ENCODE measurements at places on chromosomes 4 and X. TPM values are rescaled to one million over a fixed set of nuclear protein-coding genes. Genes with fewer than 3 reads are reported as not detected.

LARP7 gene
- total RNA-seq: 47.6 TPM

ASB12 gene
- total RNA-seq: not detected

PWWP3B gene
- not detected for total RNA-seq

FANCB gene
- total RNA-seq: 18.9 TPM

PNMA3 gene
- 0.90 TPM for total RNA-seq

PAK3 gene
- 0.30 TPM for total RNA-seq

TNIP3 gene
- 18.9 TPM for total RNA-seq

AWAT2 gene
- total RNA-seq: not detected

DNA sequence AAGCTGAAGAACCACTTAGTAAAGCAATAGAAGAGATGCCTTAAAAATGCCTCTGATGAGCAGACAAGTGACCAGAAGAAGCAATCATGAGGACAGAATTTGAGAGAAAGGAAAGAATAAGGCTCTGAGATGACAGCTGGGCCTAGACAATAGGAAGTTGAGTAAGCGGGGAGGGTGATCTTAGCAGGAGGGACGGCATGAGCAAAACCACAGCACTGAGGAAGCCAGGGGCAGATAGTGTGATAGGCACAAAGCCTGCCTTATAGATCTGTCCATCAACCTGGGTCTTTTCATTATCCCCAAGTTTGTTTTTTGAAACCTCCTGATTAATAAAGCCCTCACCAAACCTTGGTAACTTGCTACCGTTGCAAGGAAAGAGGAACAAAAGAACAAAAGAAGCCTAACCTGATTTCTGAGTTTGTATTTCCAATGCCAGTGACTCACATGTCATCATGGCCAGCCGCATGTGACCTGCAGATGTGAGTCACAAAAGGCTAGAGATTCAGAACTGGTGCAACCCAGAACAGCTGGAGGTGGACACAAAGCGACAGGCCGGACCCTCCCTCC lies 55.7 kb upstream of the PPARGC1A start:
- DNase-seq: no peak

DNA sequence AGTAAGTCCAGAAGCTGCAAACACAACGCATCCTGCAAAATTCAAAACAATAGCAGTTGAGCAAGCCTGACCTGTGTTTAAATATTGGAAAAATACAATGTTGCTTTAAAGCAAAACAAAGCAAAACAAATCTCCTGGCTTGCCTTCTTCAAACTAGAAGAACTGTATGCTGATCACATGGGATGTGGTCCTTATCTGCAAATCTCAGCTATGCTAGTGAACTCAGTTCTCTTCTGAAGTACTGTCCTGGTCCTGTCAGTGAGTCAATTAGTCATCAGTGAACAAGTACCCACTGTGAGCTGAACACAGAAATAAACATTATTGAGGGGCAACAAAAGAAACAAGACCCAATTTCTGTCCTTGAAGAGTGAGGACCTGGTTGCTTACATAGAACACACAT lies 522.5 kb downstream of the SMARCA1 start:
- DNase-seq: no peak

GRCh38 chr4:164989471-164989870 lies 12.0 kb upstream of the TRIM61 start:
- no peak for DNase-seq

DNA sequence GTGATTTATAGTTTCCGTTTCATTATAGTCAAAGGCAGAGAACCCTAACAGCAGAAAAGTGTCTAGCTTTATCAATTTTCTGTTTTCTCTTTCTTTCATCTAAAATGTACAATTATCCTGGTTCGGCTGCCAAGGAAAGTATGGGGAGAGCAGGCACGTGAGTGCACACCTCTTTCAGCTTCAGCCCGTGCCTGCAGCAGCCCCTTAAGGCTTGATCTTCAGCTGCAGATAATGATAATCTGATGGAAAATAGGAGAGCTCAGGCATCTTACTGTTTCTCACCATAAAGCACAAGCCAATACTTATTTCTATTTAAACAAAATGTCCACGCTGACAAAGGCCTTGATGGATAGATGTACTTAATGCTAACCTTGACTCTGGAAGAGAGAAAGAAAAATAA lies 334.4 kb downstream of the UNC5C start:
- DNase-seq: no peak

GRCh38 chr4:19151684-19152083 lies 1100.0 kb upstream of the SLIT2 start:
- no peak for DNase-seq

DNA sequence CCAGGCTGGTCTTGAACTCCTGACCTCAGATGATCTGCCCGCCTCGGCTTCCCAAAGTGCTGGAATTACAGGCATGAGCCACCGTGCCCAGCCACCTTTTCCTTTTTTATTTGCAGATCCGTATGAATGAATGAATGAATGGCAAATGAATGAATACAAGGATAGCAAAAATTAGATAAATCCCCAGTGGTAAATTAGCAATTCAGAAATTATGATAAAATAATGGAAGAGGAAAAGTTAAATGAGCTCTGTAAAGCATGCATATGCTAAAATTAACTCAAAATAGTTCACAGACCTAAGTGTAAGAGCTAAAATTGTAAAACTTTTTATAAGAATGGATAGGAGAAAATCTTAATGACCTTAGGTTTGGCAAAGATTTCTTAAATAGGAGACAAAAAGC lies 49.8 kb downstream of the SH3KBP1 start:
- DNase-seq: no peak

DNA sequence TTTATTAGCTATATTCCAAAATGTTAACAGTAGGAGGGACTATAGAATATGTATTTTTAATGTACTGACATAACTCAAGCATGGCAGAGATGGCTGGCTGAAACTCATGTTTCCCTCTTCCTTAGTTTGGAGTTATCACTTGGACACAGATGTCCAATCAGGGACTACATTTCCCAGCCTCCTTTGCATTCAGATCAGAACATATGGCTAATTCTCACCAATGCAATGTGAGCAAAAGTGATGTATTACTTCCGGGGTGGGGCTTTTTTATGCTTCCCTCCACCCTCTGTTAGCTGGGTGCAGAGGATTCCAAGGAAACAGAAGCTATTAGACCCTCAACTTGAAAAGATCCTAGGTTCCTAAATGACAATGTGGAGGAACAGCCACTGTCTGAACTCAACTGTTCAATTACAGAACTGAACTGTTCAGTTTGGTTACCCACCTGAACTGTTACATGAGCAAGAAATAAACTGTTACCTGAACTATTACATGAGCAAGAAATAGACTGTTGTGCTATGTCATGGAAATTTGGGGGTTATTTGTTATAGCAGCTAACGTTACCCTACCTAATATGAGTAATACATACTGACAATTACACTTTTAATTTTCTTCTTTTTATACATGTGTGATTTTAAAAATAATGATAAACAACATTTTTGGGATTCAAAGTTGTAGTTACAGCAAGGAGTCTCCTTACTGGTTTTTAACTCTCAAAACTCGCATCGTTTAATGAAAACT lies 29.6 kb upstream of the ERVMER34-1 start:
- no peak for DNase-seq

DNA sequence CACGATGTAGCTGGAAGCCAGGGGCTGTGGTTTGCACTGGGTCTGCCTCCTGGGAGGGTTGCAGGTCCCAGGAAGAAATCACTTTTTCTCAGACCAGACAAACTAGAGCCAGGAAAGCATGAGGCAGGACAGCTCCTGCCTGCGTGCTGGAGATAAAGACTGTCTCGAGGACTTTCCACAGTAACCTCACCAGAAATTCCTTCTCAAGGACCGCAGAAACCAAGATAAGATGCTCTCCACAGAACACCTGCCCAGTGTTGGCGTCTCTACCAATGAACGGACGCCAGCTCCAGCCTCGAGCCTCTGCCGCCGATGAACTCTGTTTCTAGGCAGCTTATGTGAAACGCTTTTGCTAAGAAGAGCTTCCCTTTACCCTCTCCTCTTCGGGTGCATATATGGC lies 76.9 kb upstream of the AFAP1 start:
- DNase-seq: no peak

DNA sequence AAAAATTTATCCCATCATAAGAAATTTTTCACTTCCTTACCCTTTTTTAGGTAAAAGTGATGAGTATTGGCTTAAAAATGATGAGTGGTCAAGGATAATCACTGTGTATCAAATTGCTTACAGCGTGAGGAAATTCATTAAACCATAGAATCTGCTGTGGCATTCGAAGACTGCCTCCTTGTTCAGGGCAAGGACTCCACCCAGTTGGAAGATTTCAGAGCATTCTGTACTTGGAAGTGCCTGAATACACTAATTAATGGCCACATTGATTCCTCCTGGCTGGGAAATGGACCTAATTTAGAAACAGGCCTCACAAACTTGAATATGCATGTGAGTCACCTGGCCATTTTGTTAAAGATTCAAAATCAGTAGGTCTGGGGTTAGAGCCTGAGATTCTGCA lies 83.2 kb downstream of the HHIP start:
- no peak for DNase-seq

GRCh38 chrX:66012094-66012534 lies 27.8 kb downstream of the VSIG4 start:
- DNase-seq: peak; percentile 76

DNA sequence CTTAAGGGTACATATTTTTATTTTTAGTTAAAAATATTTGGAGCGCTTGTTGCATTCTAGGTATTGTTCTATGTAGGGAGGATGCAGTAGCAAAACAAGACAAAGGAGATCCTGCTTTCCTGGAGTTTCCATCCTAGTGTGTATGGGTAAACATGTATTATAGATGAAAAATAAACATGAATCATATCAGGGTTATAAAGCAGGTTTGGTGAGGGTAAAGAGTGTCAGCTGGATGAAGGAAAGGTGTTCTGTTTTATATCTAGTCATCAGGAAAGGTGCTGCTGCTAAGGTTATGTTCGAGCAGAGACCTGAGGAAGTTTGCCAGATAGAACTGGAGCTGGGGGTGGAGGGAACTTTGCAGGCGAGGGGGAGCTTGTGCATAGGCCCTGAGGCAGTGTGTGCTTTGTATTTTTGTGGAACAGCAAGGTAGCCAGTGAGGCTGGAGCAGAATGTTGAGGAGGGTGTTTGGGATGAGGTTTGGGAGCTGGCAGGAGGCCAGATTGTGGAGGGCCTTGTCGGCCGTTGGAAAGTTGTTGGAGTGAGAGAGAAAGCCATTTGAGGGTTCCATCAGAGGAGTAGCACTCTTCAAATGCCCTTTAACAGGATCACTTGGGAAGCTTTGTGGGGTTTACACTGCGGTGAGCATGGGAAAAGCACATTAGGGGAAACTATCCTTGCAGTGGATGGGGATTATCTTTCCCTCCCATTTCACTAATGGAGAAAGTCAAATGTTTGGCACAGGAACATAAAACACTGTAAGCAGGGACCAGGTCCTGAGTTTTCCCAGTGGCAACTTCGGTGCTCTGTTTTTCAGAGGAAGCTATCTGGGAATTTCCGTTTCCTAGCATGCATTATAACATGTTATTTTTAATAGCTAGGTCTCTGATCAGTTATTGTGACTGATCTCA lies 35.9 kb downstream of the AFF1 start:
- DNase-seq: no peak

- no peak for DNase-seq
These were observed 673.6 kb upstream of the PITX2 start for GRCh38 chr4:111296466-111296865.

DNA sequence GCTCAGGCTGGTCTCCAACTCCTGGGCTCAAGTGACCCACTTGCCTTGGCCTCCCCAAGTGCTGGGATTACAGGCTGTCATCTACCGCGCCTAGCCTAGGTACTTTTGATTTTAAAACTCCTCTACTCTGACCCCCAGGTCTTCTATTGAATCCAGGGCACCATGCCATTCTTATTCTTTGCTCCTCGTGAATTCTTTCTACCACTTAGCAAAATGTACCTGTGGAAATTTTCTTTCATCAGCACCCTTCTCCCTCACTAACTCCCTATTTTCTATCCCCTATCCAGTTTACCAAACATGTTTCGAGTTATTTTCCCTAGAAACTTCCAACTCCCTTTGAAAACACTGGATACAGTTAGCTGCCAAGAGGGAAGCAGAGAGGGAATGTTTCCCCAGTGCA lies 60.0 kb upstream of the RAPGEF2 start:
- DNase-seq: no peak

GRCh38 chrX:132842460-132843238 lies 115.8 kb downstream of the HS6ST2 start:
- DNase-seq: no peak

DNA sequence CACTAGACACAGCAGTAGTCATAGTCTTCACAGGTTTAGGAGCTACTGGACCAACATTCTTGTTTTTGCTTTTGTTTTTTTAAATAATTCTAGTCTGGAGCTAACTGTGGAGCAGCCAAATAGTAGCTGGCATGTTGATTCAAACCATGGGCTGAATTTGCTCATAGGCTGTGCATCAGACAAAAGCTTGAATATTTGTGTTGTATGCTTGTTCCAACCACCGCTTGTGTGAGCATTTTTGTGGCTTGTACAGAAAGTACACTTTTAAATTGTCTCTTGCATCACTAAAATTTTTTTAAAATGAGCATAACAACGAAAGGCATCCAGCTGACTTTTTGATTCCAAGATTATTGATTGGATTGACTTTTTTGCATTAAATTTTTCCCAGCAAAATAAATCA lies 39.6 kb downstream of the CCNI start:
- no peak for DNase-seq

- no peak for DNase-seq
These were observed 92.5 kb downstream of the ANK2 start for GRCh38 chr4:113141901-113142346.

GRCh38 chr4:184934961-184935360 lies 83.3 kb upstream of the HELT start:
- no peak for DNase-seq

DNA sequence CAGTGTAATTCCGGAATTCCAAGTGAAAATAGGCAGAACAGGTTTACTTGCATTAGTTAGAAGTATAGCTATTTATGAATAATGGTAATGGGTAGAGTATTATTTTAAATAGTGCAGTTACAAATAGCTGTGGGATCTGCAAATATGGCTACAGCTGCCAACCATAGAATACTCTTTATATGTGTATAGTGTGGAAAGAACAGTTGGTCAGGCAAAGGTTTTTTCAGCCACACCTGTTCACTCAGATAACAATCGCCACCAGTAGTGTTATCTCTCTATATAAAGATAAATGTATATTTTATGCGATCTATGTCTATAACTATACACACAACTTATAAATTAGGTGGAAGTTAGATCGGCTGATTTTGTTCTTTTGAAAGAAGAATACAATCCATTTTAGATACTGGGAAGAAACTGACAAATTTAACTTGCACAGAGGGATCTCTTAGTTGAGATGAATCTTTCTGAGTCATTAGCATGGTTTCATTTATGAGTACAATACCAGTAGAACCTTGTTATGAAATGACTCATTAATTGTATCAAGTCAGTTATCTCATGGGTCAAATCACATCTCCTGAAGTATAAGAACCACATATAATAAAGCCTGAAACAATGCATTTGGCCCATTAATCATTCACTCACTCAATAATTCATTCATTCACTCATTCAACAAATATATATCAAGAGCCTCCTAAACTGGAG lies 100.9 kb upstream of the NR3C2 start:
- DNase-seq: no peak

DNA sequence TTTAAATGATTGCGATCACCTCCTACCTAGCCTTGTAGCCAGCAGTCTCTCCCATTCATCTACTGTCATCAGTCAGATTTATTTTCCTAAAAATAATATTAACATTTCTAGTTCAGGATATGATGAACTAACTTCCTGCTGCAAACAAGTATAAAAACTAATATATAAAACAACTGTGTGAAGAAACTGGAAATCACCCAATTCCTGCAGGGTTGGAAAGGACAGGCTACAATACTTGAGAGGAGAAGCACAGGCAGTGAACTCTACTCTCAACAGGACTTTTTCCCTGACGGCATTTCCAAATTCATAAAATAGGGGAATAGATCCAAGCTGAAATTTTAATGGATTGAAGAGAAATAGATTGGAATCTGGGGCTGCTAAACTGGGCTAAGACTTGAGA lies 14.2 kb upstream of the BBS12 start:
- DNase-seq: no peak

- DNase-seq: no peak
These were observed 4.3 kb downstream of the IL15 start for GRCh38 chr4:141640696-141641095.

Data from activated CD4-positive, alpha-beta T cell treated with anti-CD3 and anti-CD28 coated beads, Interleukin-2, amount 10 ng/mL, durations not matched to agents 24 days and 14 days (primary cell).